ENCODE measurements at places on chromosomes 5 and 9. TPM values are rescaled to one million over a fixed set of nuclear protein-coding genes. Genes with fewer than 3 reads are reported as not detected.

DNA sequence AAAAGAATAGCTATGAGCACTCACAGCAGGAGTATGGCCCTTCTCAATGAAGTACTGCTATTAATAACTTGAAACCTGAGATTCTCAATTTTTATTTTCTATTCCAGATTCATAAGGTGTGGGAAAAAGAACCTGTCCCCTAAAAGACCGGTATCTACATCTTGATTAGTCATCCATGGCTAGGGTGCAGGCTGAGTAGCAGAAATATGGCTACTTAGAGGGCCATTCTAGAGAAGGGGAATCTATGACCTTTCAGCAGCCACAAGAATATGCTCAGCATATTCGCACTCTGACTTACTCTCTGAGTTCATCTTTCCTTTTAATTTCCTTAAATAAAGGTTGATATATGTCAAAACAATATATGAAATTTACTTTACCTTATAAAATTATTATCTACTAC lies 27.7 kb downstream of the WDR36 start:
- no peak for DNase-seq

GRCh38 chr5:95863383-95863757 lies 40.8 kb upstream of the GLRX start:
- DNase-seq = no peak

DNA sequence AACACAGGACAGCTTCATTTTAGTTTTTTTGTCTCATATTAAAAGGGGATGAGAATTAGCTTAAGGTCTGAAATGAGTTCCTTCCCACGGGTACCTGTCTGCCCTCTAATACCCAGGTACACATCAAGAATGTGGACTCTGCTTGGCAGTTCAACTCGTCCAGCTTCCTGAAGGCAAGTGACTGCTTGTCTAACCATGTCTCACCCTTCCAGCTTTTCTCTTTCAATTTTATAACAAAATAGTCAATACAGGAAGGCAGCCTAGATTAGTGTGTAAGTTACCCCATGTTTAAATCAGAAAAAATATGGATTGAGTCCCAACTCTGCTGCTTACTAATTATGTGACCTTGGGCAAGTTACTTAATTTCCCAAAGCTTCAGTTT lies 50.5 kb upstream of the C5orf46 start:
- DNase-seq = no peak

The SLC23A1 gene
- polyA plus RNA-seq = 0.10 TPM
